Gastrocnemius medialis (tissue), 4 donors: ENCODE measurements at places on chromosomes 4 and X. TPM values are rescaled to one million over a fixed set of nuclear protein-coding genes. Genes with fewer than 3 reads are reported as not detected.

DNA sequence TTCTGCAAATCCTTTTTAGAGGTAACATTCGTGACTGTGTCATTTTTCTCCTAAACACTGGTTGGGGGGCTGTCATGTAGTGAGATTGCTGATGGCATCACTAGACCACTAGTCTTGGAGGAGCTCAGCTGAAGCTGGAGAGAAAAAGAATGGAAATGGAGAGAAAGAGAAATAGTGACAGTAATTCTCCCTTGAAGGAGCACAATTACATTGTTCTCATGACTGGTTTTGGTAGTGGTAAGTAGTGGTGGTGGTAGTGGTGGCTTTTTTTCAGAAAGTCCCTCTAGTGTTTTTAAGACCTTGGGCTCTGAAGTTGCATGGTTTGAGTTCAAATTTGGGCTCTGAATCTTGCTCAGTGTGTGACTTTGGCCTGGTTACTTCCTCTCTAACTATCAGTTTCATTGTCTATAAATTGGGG is 99.8 kb downstream of the LARP7 start:
- no peaks in the 10 kb centered on the region for H3K27me3 ChIP-seq
- no peak overlapping the region for H3K4me3 ChIP-seq
- DNase-seq, result no peak
- no peaks in the 10 kb centered on the region for H3K36me3 ChIP-seq
- H3K27ac ChIP-seq, result no peak overlapping the region

DNA sequence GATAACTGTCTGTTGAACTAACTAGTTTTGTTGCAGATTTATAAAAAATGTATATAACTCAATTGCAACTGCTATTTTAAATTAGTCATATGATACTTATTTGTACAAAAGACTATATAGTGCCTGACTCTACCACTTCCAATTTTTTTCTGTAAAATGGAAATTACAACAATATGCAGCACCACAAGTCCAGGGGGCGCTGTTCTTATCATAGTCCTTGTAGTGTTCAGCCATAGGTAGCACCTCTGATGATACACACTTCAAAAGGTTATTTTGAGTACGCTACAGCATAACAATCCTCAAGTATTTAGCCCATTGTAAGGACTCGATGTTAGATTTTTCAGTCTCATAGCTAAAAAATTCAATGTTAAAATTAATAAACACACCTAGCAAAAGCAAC is 174.9 kb downstream of the CORIN start:
- H3K27me3 ChIP-seq, result no peaks in the 10 kb centered on the region
- H3K4me1 ChIP-seq, result no peaks in the 10 kb centered on the region
- H3K27ac ChIP-seq, result no peak overlapping the region
- H3K4me3 ChIP-seq, result no peak overlapping the region

DNA sequence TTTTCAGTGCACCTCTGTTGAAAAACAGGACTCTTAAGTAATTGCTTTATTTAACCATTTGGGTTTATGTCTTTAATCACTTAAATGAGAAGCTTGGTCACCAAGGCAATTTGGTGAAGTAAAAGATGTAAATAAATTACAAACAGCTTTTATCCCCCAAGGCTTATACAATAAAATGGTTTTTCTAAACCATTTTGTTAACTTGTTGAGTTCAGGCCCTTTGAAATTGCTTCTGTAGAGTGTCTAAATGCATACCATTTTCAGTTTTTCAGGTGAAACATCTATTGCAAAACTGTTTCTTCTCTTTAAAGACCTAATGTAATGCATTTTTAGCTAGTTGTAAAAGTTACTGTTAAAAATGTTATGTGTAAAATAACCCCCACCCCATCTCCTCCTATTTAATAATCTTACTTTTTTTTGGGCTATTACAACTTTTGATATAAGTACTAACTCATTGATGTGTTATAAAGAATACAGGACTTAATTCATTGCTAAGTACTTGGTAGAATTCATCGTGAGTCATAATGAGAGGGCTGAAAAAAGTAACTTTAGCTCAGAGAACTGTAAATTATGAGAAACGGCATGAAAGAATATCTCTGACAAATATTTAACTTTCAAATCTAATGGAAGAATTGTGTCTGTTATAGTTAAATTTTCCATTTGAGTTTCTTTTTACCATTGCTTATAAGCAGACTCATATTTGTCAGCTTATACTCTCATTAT is 4.5 kb downstream of the RAPGEF2 start:
- H3K4me1 ChIP-seq, result peaks cover 67% of the 10 kb centered on the region
- H3K27ac ChIP-seq, result no peak overlapping the region
- no peak for DNase-seq
- H3K4me3 ChIP-seq, result no peak overlapping the region
- H3K27me3 ChIP-seq, result no peaks in the 10 kb centered on the region

Gene MAGEA8
- total RNA-seq, result not detected
